ENCODE measurements at places on chromosomes 3 and 15.

GRCh38 chr3:50154840-50155490 lies at the start of gene SEMA3F:
SEMA3F (plus strand) TSS chr3:50155324; CDS start chr3:50159623, 4,299 bp downstream.
- peak; percentile 73 for DNase-seq

DNA sequence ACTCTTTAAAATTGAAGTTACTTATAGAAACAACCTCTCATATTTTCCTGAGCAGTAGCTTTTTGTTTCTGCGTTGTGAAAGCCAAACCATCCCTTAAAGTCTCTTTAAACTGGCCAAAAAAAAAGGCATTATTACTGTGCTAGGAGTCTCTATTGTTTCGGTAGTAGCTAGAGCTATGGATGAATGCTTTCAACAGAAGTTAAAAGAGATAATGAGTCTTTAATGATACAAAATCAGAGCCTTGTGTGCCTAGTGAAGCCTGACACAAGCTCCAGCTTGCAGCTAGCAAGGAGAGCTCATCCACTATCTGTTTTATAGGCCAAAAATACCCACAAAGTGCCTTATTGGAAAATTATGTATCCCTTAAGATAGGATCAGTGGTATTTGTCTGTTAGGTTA lies 360.4 kb upstream of the CDIN1 start:
- DNase-seq: no peak

DNA sequence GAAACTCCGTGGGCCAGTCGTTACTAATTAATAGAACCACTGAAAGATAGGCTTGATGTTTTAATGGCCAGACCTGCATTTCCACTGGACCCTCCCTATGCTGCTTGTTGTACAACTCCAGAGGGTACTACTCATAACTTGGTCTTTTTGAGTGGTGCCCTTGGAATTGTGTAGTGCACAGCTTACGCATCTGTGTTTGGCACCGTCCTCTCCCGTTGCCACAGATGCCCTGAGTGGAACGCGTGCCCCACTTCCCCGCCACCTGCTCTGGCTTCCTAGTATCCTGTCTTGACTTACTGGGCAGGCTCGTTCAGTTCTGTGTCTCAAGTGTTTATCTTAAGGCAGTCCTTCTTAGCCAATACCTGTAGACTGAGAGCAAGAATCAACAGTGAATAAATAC lies 78.7 kb downstream of the USP13 start:
- DNase-seq: no peak

GRCh38 chr3:66722675-66723074 lies 221.9 kb upstream of the LRIG1 start:
- peak; percentile 75 for DNase-seq

DNA sequence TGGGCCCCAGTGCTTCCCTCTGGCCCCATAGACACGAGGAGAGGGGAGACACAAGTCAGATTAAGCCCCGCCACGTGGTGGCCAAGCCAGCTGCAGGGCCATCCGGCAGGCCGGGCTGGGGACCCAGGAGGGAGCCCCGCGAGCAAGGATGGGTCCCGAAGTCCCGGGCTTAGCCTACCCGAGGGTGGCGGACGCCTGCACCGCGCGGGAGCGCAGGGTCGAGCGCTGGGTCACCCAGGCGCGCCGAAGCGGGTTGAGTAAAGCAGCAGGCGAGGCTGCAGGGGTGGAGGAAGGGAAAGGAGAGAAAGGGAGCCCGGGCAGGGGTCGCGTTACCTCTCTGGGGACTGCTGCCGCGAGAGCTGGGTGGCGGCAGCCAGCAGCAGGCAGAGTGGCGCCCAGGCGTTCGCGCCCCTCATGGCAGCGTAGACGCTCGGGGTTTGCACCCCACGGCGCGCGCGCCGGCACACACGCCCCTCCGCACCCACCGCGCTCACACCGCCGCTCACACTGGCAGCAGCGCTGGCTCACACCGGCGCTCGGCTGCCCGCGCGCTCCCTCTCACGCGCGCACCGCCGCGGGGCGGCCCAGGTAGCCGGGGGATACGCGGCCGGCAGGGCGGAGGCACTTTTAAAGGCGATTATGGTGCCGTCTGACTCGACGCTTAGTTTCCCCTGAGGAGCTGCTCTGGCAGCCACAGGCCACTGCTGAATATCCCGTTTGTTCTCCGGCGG lies at the start of gene PCOLCE2:
PCOLCE2 (minus strand) TSS at position 603 of the 731 bp plus-strand sequence; CDS start at position 416, 187 bp downstream.
- DNase-seq: peak; percentile 14

DNA sequence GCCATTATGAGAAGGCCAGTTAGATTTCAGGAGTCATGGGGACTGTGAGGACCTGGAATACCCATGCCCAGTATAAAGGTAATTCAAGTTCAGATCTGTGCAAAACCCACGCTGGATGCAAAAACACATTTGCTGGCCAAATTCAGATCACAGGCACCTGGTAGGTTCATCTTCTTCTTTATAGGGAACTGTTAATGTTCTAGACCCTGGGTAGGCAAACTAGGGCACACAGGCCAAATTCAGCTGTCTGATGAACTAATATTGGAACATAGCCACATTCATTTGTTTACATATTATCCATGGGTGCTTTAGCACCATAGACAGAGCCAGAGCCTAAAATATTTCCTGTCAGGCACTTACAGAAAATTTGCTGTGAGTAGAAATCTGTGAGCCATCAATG lies 241.4 kb downstream of the PTPRG start:
- DNase-seq: no peak

- DNase-seq: peak; percentile 87
These were observed 514 bp downstream of the MBNL1 start for GRCh38 chr3:152269056-152269830.

DNA sequence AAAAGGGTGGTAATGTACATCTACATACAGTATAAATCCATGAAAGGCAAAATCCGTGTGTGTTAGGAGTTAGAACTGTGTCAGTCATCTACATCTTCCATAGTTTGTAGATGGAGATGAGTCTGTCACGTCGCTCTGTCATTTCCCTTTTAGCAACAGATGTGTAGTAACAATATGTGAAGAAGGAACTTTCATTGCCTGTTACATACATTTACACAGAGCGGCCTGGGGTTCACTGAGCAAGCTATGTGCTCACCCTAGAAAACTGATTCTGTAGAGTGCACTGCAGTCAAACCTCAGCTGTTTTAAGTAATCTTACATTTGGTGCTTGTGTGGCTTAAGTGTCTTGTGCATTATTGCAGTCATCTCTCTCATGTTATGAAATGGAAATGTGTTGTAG lies 41.6 kb upstream of the AP3B2 start:
- no peak for DNase-seq

GRCh38 chr3:24947103-24947502 lies 452.5 kb upstream of the THRB start:
- no peak for DNase-seq

- no peak for DNase-seq
These were observed 221.4 kb downstream of the TLE3 start for GRCh38 chr15:69876064-69876940.

- peak; percentile 88 for DNase-seq
These were observed 22.5 kb downstream of the POPDC2 start for GRCh38 chr3:119637679-119638477.

GRCh38 chr15:26260517-26261133 lies 397.5 kb upstream of the ATP10A start:
- peak; percentile 11 for DNase-seq

DNA sequence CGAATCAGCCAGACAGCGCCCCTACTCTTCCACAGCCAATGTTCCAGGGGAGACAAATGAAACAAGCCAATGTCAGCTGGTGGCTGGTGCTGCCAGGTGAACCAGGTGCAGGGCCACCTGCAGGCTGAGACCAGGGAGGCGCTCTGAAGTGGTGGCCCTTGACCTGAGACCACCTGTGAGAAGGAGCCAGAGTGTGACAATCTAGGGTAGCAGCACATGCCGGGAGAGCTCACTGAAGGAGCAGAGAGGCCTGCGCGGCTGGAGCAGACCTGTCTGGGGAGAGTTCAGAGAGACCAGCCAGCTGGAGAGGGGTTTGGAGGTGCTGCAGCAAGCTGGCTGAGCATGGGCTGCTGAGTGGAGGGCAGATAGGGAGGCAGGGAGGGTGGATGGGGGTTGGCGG lies 693 bp upstream of the STAB1 start:
- DNase-seq: no peak

Data from iris pigment epithelial cell (primary cell).